Activated naive CD4-positive, alpha-beta T cell treated with anti-CD3 and anti-CD28 coated beads for 36 hours (primary cell): ENCODE measurements at places on chromosomes 16 and 17.

DNA sequence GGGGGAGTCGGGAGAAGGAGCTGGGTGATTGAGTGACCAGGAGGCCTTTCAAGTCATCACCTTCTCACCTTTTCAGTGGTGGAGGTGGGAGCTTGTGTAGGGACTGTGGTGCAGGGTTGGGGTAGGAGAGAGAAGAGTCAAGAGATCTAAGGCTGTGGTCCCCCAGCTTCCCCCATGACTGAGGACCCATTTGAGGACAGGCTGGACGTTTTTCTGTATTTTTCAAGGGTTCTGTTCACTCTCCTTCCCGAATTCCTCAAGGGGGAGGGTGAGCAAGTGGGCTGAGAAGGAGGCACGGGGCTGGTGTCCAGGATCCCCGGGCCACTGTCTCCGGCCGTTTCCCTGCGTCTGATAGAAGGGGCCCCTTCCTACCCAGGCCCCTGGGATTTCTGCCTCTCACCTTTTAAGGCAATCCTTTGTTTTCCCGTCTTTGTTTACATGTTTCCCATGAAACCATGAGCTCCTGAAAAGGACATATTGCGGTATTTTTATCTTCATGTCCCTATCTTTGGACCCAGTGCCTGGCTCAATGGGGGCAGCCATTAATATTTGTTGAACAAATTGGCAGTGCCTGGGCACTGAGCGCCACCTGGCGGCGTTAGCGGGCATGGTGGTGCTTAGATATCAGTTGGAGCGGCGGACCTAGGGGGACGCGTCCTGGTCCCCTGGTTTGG is 9.2 kb upstream of the CD300A start:
- DNase-seq = peak; percentile 81
- H3K36me3 ChIP-seq = no peaks in the 10 kb centered on the region
- peaks cover 8% of the 10 kb centered on the region for H3K27me3 ChIP-seq
- H3K27ac ChIP-seq = no peak overlapping the region
- no peak overlapping the region for H3K4me3 ChIP-seq

DNA sequence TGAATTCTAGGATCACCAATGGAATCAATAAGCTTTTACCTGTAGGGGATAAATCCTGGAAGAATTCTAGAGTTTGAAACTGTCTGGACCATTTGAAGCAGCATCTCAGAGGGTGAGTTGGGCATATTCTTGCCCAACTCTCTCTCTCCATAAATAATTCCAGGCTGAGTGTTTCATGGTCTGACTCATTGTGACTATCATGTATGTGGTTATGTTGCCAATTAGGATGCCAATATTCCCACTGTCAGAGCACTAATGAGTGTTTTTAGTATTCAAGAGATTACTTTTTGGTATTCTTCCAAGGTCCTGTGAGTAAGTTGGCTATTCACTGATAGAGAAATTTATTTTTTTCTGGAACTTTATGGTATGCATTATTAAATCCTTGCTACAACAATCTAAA is 456.9 kb downstream of the TOX3 start:
- no peak overlapping the region for H3K27ac ChIP-seq
- H3K4me1 ChIP-seq = no peaks in the 10 kb centered on the region
- no peaks in the 10 kb centered on the region for H3K36me3 ChIP-seq
- DNase-seq = no peak
- no peaks in the 10 kb centered on the region for H3K27me3 ChIP-seq
- H3K4me3 ChIP-seq = no peak overlapping the region

GRCh38 chr17:4573669-4574068 is 10.7 kb upstream of the SMTNL2 start:
- H3K27ac ChIP-seq = no peak overlapping the region
- peak; percentile 88 for DNase-seq
- no peak overlapping the region for H3K4me3 ChIP-seq
- no peaks in the 10 kb centered on the region for H3K27me3 ChIP-seq
- no peaks in the 10 kb centered on the region for H3K36me3 ChIP-seq

DNA sequence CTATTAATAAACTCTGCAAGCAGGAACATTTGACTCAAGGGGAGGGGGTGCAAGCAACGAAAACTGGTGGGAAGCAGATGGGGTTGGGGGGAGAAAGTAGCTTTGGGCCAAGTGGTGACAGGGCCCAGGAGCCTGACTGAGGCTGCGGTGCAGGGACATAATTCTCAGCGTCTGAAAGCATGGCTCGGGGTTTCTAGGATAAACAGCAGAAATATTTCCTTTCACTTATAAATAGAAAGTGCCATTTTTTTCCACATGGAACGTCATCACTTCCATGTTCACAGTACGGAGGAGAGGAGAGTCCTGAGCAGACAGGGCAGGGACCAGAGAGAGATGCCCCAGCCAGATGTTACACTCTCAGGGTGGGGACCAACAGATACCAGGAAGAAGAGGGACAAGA is 197.1 kb downstream of the ZFHX3 start:
- H3K4me3 ChIP-seq = no peak overlapping the region
- H3K4me1 ChIP-seq = no peaks in the 10 kb centered on the region
- no peak overlapping the region for H3K27ac ChIP-seq
- H3K27me3 ChIP-seq = peaks cover 3% of the 10 kb centered on the region

- no peaks in the 10 kb centered on the region for H3K4me1 ChIP-seq
- no peak overlapping the region for H3K27ac ChIP-seq
- DNase-seq = no peak
Observed at GRCh38 chr16:66446737-66447136, 19.6 kb downstream of the BEAN1 start.

DNA sequence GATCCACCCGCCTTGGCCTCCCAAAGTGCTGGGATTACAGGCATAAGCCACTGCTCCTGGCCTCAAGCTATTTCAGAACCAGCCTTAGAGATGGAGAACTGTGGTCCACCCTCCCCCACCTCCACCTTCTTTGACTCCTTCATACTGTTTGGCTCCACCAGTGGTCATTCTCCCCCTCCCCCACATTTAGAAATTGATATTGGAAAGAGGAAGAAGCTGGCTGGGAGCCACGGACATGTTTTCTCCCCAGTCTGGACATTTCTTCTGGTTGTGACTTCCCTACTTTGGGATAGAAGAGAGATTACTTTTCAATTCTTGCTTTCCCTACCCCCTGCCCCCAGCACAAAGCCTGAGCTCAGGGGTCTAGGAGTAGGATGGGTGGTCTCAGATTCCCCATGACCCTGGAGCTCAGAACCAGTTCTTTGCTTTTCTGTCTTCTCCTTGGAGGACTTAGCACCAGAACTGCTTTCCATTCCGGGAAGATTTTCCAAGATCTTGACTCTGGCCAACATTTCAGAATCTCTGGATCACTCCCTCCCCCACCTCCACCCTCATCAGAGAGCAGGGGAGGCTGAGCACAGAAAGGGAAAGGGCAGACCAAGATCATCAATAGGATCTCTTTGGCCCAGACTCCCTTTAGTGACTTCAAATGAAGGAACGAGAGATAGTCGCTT is 16.3 kb downstream of the CAVIN1 start:
- no peak for DNase-seq
- H3K4me1 ChIP-seq = peaks cover 19% of the 10 kb centered on the region
- no peak overlapping the region for H3K4me3 ChIP-seq
- H3K27ac ChIP-seq = no peak overlapping the region

DNA sequence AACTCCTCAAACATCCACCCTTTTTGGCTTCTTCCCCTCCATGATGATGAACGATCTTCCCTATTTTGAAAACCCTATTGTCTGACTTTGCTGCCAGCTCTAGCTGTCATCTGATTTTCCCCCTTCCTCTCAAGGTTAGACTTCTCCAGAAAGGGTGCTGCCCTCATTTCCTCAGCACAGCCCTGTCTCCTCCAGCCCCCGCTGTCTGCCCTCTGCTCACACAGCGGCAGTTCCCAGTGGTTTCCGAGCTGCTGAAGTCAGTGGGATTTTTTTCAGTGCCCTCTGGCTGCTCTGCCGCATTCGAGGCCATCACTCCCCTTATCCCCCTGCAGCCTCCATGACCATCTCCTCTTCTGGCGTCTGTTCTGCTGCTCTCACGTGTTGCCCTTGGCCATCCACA is 26.6 kb upstream of the C17orf107 start:
- H3K36me3 ChIP-seq = peaks cover 3% of the 10 kb centered on the region
- peak overlapping the region; percentile 54 for H3K27ac ChIP-seq
- no peak for DNase-seq
- H3K4me1 ChIP-seq = no peaks in the 10 kb centered on the region
- H3K4me3 ChIP-seq = no peak overlapping the region
- H3K27me3 ChIP-seq = no peaks in the 10 kb centered on the region
